ENCODE measurements at places on chromosomes 5 and 9.

- DNase-seq, result no peak
Measured at GRCh38 chr5:55933377-55934114, 61.2 kb downstream of the IL6ST start.

GRCh38 chr5:56095579-56096102 lies 100.9 kb upstream of the IL6ST start:
- DNase-seq, result no peak

GRCh38 chr9:7284517-7284916 lies 515.1 kb downstream of the DMAC1 start:
- no peak for DNase-seq

- peak; percentile 58 for DNase-seq
Measured at GRCh38 chr5:150640311-150641005, at the start of gene SYNPO. Gene SYNPO (plus strand): TSS chr5:150640660. CDS start chr5:150648276, 7,616 bp downstream.

DNA sequence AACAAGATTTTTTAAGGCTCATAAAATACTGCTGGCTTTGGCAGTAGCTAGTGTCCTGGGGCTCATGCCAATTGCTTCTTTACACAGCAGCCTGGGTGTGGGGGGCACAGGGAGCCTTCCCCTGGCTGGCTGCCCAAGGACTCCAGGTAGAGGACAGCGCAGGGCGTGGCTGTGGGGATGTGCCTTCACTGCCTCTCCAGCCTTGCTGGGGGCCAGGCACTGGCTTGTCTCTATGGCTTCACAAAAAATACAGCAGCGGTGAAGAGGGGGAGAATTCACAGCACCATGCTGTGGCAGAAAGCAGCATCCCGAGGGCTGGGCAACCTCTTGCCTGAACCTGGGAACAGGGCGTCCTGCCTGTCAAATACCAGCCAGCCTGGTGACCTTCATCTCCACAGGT lies 57.4 kb downstream of the DAP start:
- no peak for DNase-seq

DNA sequence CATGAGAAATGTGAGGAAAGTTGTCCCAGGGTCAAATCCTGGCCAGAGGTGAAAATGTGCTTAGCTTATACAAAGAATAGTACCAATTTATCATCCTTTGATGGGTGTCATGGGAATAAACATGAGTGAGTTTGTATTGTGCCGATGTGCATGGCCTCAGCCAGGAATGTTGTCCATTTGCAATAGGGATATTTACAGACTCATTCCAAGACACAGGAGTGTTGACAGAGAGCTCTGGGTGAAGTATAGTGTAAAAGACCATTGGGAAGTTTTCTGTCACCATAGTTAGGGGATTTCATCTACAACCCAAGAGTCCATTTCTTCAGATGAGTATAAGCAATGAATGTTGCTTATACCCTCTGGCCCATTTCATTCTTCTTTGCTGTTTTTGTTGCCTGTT lies 160.1 kb downstream of the DMAC1 start:
- DNase-seq, result no peak

GRCh38 chr9:125988479-125989050 lies 241.4 kb downstream of the PBX3 start:
- no peak for DNase-seq

DNA sequence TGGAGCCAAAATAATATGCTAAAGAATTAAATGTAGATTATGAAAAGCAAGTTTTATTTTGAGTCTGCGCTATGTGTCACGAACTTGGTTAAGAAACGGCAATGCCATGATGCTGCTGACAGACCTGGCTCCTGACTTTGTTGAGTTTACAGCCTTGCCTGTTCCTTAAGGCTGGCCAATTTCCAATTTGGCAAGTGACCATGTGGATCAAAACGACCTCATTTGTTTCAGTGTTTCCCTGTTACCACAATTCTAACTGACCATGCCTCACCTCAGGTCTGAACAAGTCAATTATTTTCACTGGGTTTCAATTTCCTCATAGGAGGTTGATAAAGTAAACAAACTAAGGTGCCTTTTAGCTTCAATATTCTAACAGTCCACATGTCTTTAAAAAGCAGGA lies 461.4 kb downstream of the ZNF608 start:
- DNase-seq, result no peak

DNA sequence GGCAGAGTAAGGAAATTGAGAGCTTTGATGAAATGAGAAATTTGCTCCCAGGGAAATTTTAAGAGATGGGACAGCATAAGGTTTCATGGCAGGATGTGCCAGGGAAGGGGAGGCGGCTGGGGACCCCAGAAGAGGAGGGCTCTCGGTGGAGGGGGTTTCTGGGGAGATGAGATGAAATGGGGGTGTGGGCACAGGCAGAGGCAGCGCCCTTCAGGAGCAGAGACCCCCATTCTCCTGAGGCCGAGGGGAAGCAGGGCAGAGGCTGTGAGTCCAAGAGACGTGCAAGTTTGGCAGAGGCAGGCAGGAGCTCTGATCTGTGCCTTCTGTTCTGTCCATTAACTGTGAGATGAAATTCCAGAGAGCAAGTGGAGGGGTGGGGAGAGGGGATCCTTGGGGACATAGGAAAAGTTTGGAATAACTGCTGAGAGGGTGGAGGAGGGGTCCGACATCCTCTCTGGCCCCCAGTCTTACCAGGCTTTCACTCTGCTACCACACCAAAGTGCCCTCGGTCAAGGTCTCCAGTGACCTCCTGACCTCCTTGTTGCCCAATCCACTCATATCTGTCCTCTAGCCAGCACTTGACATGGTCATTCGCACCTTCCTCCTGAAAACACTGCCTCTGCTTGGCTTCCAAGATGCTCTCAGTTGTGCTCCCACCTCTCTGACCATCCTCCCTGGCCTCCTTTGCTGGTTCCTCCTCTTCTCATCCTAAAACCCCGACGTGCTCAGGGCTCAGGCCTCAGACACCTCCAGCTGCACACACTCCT lies 108.1 kb upstream of the MVB12B start:
- DNase-seq, result no peak

DNA sequence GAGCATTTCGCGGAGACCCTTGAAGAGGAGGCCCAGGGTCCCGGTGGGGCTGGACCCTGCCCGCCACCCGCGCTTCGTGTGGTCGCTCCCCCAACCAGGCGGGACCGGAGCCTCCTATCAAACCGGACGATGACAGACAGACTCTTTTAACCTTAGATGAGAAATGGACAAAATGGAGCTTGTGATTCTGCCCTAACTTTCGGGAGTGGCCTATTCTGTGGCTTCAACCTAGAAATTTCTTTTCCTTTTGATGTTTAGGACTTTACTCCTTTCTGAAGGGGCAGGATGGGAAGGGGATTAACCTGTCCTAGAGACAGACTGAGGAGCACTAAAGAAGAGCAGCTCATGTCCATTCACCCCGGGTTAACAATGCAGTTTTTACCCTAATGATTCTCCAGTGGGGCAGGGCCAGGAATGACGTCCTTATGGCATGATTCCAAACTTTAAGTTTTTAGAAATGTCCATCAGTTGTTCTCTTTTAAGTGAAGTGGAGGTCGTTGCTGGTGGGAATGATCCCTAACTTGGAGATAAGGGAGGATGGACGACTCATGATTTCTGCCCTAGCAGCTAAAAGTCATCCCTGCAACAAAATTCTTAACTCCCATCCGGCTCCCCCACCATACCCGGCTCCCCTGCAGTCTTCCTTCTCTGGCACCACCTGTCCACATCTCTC lies 1.0 kb downstream of the NIPSNAP3A start:
- DNase-seq, result peak; percentile 10

DNA sequence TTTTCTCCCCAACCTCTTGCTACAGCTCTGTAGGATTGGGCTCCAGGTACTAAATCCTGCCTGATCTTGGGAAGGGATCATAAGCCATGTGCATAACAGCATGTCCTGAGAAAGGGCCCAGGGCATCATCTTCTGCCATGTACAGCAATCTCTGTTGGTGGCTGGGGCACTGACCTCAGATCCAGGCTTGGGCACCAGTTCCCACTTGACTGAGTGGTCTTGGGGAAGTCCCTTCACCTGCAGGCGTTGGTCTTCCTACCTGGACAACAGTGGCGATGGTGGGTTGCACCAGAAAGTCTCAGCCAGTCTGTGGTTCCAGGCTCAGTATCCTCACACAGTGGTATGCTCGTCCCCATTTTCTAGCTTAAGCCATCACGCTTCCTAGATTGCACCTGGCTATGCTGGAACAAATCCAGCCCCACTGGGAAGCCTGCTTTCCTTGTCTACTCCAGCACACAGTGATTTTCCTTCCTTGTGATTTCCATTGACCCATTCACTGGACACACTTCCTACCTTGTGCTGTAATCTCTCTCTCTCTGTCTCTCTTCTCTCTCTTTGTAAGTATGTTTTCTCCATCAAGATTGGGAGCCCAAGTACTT lies 121.7 kb upstream of the PITX1 start:
- no peak for DNase-seq

GRCh38 chr5:179870952-179871351 lies 12.3 kb upstream of the MRNIP start:
- no peak for DNase-seq

- no peak for DNase-seq
Measured at GRCh38 chr5:57025961-57026360, 74.0 kb upstream of the MIER3 start.

GRCh38 chr5:79829260-79829659 lies 139.6 kb downstream of the CMYA5 start:
- DNase-seq, result peak; percentile 39

GRCh38 chr9:88933607-88934379 lies 57.5 kb upstream of the S1PR3 start:
- no peak for DNase-seq

GRCh38 chr5:83450183-83450966 lies 21.2 kb upstream of the VCAN start:
- no peak for DNase-seq

DNA sequence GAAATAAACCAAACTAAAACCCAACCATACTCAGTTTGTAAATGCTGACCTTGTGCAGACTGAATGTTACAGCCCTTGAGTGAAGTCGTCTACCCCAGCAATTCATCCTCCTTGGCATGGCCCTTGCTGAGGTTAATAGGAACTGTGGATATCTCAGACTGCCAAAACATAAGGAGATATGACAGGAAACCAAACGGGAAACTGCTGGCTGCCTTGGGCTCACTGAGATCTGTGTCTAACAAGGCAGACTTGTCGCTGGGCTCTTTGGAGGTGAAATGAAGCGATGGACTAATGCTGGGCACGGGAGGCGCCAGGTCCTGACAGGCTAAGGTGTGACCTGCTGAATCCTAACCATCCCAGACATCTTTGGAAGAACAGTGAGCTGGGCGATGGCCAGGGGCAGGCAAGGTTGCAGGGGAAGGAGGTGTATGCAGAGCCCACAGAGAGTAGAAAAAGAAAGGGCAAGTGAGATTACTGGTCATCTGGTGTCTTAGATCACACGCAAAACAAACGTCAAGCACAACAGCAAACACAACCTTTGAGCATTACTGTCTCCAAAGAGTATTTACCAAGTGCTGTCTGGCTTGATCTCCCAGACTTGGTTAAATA lies 44.6 kb upstream of the ALDH1A1 start:
- DNase-seq, result peak; percentile 38

GRCh38 chr5:133824661-133825254 lies 143.7 kb downstream of the C5orf15 start:
- no peak for DNase-seq

DNA sequence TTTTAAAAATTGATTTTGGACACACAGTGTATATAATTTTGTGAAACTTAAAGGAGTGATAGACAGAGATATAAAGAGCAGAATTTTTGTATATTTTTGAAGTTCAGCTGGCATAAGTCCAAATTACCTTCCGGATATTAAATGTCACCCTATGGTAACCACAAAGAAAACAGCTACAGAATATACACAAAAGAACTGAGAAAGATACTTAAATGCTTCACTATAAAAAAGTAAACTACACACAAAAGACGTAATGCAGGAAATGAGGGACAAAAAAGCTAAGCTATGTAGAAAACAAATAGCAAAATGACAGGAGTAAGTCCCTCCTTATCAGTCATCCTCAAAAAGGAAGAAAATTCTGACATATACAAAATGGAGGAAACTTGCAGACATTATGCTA lies 29.4 kb downstream of the HACD4 start:
- DNase-seq, result no peak

GRCh38 chr5:77131361-77131760 lies 44.3 kb upstream of the ZBED3 start:
- no peak for DNase-seq

Measured in HuH-7 (cell line).